ENCODE measurements at places on chromosomes 7 and 10.

- no peak for DNase-seq
Measured at GRCh38 chr10:78896159-78896928, 172.4 kb upstream of the ZMIZ1 start.

DNA sequence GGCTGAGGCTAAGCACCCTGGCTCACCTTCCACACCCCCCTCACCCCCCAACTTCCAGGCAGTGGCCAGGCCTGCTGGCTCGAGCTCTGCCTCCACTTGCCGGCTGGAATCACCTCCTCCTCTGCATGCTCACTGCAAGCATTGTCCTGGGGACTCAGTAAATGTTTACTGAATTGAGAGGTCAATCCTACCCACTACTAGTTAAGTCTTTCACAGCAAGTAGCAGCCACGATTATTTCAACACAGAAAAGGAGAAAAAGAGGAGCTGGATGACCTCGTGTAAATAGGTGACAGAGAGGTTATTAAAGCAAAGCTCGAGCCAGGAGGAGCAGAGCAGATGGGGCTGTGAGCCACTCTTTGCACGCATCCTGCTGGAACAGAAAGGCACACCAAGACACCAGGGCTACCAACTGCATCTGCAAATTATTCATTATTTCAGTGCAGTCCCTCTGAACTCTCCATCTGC is 32.1 kb downstream of the HIPK2 start:
- DNase-seq: no peak

- DNase-seq: no peak
Measured at GRCh38 chr7:2244404-2244995, 2.5 kb downstream of the NUDT1 start.

DNA sequence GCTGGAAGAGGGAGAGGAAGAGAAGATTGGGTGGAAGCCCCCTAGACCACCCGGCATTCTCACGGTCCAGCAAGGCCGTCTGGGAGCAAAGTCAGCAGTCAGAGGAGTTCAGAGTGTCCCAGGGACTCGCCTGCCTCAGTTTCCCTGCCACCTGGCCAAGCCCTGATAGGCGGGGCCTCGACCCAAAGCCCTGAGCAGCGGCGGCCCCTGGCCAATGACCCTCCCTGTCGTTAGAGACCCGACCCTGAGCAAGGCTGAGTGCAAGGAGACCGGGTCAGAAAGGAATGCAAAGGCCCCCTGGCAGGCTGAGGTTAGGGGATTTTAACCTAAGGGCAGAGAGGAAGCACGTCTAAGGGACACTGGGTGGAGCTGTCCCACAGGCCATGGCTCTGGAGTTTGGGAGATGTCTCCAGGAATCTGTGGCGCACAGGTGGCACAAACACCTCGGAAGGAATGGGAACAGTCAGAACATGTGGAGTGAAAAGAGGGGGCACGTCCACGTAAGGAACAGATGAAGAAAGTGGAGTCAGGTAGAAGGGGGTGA is 196.8 kb upstream of the PDE1C start:
- no peak for DNase-seq

DNA sequence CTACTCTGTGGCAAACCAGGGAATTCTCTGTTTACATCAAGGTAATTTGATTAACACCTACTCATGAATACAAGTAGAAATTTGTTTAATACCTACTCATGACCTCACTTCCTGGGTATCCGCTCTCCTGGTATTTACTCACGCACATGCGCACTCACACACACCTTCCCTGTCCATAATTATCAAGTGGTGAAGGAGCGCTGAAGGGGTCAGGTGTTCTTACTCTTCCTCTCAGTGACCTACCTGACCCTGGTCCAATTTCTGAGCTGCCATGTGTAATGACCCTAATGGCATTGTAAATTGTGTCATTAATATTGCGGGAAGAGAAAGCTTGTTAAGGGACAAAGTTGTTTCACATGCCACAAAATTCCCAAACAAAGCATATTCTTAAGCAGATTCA is 41.3 kb upstream of the TRIL start:
- DNase-seq: no peak

GRCh38 chr7:1673581-1674118 is 3.6 kb downstream of the ELFN1 start:
- DNase-seq: no peak

DNA sequence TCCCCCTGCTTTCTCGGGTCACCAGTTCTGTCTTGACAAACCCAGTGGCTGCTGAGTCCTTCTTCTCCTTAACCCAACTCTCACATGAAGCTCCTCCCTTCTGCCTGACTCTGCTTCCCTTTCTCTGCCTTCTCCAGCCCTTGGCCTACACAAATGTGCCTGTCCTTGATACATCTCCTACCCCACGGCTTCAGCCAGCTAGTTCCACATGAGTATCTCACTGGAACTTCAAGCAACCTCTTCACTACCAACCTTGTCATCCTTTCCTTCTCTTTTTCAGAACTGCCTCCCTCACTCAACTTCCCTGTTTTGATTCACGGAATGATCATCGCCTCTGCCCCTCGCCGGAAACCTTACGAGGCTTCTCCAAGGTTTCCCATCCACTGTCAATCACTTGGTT is 55.9 kb downstream of the PDIA4 start:
- no peak for DNase-seq

DNA sequence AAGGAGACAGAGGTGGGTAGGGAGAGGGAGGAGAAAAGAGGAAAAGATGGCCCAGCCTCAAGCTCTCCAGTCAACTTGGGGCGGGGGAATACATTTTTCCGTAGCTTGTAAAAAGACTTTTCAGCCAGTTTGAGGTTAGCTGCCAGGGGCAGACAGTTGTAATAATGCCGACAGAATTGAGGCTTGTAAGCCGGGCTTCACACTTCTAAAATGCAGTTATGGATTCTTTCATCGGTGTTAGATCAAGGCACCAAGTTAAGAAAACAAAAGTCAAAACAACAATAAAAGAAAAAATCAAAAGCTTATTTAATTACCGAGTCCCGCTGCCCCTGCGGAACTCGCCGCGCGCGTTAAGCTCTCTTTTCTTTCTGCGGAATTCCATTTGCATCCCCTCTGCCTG is 448 bp upstream of the EVX1 start:
- DNase-seq: no peak

DNA sequence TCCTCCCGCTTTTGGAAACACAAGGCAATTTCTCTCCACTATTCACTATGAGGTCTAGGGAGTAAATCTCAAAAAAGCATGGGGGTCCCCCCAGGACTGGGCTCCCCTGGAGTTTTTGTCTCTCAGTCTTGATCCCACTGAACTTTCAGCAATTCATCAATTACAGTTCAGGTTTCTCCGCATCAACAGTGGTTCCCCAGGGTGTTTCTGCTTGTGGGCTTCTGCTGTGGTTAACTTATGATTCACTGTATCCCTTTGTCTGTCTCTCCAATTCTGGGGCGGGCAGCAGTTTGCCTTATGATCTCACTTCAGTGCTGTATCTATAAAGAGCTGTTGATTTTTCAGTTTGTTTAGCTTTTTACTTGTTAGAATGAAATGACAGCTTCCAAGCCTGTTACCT is 142.6 kb upstream of the CDC14C start:
- DNase-seq: no peak

DNA sequence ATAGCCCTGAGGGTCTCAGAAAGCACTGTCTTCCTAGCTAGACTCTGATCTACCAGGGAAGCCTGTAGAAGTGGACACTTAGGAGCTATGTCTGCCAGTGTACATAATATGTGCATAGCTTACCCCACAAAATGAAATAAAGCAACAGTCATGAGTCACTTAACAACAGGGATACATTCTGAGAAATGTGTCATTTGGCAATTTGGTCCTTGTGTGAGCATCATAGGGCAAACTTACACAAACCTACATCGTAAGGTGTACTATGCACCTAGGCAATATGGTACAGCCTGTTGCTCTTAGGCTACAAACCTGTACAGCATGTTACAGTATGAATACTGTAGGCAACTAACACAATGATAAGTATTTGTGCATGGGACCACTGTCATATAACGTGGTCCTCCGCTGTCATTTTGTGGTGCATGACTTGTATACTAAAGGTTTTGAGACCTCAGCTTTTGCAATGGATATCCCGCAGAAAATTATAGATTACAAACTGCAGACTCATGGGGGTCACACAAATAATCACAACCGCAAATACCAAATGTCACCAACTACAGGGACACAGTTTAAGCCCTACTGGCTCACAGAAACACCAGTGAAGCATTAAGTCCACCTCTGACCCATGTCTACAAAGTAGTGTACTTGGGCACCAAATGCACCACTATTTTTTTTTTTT is 1.7 kb downstream of the URGCP start:
- DNase-seq: no peak

- DNase-seq: no peak
Measured at GRCh38 chr7:134367956-134368749, 51.4 kb upstream of the SLC35B4 start.

GRCh38 chr7:139594911-139595476 is 71.5 kb downstream of the CLEC2L start:
- no peak for DNase-seq

DNA sequence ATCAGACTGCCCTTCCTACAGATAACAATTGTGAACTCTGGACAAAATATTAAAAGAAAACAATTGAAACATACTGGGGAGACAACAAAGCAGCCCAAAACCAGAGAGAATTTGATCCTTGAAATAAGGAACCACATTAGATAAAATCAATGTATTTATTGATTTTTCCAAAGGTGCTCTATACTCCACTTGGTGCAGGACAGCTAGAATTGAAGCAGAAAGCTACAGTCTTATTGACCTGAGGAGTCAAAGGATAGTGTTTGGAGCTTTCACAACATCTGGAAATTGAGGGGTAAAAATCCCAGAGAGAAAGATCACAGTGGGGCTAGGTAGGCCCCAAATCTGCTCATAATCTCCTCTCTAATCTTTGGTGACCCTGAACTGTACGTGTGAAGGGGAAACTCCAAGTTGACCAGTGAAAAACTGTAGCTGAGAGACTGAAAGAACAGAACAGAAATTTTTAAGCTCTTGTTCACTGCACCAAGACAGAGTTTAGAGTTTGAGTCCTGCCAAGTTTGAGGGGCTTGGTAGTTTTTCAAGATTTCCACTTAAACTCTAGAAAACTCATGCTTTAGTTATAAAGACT is 70.2 kb downstream of the SAMD9 start:
- DNase-seq: no peak

DNA sequence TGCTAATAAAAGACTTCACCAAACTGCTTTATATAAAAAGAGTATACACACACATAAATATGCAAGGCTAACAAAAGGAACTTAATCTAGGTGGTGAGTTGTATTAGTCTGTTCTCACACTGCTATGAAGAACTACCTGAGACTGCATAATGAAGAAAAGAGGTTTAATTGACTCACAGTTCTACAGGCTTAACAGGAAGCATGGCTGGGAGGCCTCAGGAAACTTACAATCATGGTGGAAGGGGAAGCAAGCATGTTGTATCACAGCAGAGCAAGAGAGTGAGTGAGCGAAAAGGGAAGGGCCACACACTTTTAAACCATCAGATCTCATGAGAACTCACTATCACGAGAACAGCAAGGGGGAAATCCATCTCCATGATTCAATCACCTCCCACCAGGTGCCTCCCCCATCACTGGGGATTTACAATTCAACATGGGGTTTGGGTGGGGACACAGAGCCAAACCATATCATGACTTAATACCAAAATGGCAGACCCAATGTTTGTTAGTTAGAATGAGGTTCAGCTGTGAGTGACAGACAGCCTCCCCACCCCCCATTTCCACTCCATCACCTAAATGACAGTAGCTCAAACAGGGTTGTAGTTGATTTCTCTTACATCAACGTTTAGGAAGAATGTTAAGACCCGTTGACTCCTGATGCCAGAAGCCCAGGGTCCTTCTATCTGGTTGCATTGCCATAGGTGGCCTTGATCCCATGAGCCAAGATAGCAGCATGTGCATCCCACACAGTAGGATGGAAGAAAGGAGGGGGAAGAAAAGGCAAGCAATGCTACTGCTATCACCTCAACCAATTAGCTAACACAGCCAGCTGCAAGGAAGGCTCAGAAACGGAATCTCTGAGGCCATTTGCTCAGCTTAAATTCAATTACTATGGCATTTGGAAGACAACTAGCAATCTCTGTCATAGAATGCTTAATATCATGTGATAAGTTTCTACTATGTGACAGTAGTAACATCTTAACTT is 77.0 kb downstream of the CCDC71L start:
- DNase-seq: no peak

GRCh38 chr10:102020938-102021337 is 35.0 kb downstream of the ARMH3 start:
- no peak for DNase-seq

DNA sequence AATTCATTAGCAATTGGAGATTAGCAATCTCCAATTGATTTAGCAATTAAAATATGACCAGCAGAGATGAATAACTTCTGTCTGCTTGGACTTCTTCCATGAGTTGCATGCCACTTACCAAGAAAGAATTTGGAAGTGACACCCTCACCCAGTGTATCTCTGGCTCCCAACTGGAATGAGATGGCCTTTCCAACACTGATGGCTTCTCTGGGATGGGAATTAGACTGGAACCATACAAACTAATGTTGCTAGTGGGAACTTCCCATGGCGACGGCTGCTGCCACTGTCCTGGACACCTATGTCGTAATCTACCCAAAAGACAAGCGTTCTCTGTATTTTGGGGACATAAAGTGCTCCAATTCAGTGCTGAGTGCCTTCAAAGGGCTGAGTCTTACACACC is 192.3 kb downstream of the COBL start:
- no peak for DNase-seq

DNA sequence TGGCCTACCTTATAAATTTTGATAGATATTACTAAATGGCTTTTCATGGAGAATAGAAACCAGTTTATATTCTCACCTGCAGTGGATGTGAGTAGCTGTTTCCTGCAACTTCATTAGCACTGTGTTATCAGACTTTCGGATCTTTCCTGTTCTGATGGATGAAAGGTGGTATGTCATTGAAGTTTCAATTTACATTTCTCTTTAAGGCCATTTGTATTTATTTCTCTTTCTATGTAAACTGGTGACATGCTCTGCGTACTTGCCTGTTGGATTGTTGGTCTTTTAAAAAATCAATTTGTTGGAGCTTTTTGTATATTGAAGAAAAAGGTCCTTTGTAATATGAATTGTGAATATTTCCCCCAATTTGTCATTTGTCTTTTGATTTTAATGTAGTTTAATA is 95.8 kb upstream of the STRIP2 start:
- DNase-seq: no peak

GRCh38 chr7:29612596-29612995 is 49.0 kb downstream of the PRR15 start:
- DNase-seq: no peak

DNA sequence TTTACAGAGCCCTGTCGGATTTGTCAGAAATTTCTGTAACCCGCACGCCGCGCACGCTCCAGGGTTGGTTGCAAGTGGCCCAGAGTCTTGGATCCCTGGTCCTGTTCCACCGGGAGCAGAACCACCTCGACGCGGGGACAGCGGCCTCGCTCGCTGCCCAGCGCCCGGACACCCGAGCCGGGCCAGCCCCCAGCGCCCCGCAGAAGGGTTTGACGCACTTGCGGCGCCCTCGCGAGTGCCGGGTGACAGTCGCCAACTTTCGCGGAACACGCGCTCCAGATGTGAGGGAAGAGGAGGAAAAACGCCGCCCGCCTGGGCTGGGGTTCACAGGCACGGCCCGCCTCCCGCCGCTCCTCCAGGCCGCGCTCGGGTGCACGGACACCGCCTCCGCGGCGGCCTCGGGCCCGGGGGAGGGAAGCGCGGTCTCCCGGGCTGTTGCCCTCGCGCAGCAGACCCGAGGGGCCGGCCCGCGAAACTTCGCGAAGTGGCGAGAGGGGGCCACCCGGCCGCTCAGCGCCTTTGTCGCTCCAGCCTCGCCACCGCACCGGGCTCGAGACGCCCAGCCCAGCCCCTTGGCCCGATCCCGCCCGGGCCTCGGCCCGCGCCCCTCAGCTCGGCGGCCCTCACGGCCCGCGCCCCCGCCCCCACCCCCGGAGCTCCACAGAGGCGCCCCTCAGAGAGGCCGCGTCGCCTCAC is 514 bp downstream of the RNF216 start:
- DNase-seq: peak; percentile 50

- no peak for DNase-seq
Measured at GRCh38 chr7:77757589-77757988, 40.6 kb downstream of the TMEM60 start.

Measured in activated CD4-positive, alpha-beta T cell treated with anti-CD3 and anti-CD28 coated beads for 48 hours (primary cell).